ENCODE measurements at places on chromosomes 3 and 15. TPM values are rescaled to one million over a fixed set of nuclear protein-coding genes. Genes with fewer than 3 reads are reported as not detected.
A peak's percentile ranks its signal among the peaks of the same experiment; 100 is the strongest.

CCDC54 gene
- total RNA-seq = not detected

CHRD gene
- not detected for total RNA-seq

USP13 gene
- 10.5 TPM for total RNA-seq

UTS2B gene
- total RNA-seq = not detected

LRRN1 gene
- total RNA-seq = 1.4 TPM

ARHGAP11A gene
- total RNA-seq = 155 TPM

ERC2 gene
- not detected for total RNA-seq

- no peaks in the 10 kb centered on the region for H3K4me1 ChIP-seq
- no peak for DNase-seq
- H3K27me3 ChIP-seq = no peaks in the 10 kb centered on the region
- no peak overlapping the region for H3K27ac ChIP-seq
Observed at GRCh38 chr3:134471521-134472193, 14.1 kb downstream of the ANAPC13 start.

DNA sequence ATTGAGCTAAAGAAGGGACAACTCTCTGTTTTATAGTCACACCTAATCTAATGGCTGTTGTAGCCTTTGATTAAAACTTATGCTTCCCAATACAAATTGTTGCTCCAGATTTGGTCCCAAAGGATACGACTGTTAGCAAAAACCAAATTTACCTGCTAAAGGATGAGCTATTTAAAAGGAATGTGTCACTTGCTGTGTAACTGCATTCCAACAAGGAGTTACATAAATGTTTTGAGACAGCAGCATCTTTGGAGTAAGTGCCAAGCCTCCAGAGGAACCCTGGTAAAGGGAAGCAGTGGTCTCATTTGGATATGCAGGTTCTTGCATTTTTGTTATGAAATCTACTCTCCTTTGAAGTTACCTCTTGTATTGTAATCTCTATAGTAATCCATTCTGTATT is 233.3 kb downstream of the THSD4 start:
- no peaks in the 10 kb centered on the region for H3K36me3 ChIP-seq
- peaks cover 2% of the 10 kb centered on the region for H3K27me3 ChIP-seq
- H3K4me3 ChIP-seq = no peak overlapping the region
- H3K27ac ChIP-seq = no peak overlapping the region
- DNase-seq = no peak

DNA sequence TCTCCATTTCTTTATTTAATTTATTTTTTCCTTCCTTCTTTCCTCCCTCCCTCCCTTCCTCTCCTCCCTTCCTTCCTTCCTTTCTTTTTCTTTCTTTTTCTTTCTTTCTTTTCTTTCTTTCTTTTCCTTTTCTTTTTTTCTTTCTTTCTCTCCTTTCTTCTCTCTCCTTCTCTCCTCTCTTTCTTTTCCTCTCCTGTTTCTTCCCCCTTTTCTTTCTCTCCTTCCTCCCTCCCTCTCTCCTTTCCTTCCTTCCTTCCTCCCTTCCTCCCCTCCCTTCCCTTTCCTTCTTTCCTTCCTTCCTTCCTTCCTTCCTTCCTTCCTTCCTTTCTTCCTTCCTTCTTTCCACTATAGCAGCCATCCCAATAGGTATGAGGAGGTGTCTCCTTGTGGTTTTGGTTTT is 6.8 kb upstream of the PDIA5 start:
- no peaks in the 10 kb centered on the region for H3K36me3 ChIP-seq
- H3K27me3 ChIP-seq = peaks cover 19% of the 10 kb centered on the region
- no peak overlapping the region for H3K27ac ChIP-seq

- no peaks in the 10 kb centered on the region for H3K36me3 ChIP-seq
- H3K27ac ChIP-seq = no peak overlapping the region
- DNase-seq = no peak
- no peaks in the 10 kb centered on the region for H3K4me1 ChIP-seq
Observed at GRCh38 chr15:48579945-48580671, 65.4 kb downstream of the FBN1 start.

- H3K27me3 ChIP-seq = no peaks in the 10 kb centered on the region
- H3K27ac ChIP-seq = no peak overlapping the region
- H3K4me1 ChIP-seq = peaks cover 26% of the 10 kb centered on the region
Observed at GRCh38 chr3:88033079-88033478, 25.7 kb downstream of the CGGBP1 start.

DNA sequence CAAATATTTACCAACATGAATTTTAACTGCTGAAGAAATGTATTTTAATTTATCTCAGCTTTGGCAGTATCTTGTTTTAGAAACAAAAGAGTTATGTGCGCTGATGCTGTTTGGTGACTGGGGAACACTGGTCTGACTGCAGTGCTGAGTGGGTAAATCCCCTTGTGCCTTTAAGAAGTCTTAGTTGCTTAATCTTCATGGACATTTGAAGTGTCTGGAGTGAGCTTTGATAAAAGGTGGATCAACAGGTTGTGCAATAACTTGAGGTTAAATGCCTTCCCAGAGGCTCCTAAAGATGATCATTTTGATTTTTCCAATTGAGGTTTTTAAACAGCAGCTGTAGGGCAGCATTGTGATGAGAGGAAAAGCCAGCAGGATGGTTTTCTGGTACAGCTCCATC is 68.7 kb downstream of the TP63 start:
- H3K4me3 ChIP-seq = no peak overlapping the region
- no peaks in the 10 kb centered on the region for H3K4me1 ChIP-seq

DNA sequence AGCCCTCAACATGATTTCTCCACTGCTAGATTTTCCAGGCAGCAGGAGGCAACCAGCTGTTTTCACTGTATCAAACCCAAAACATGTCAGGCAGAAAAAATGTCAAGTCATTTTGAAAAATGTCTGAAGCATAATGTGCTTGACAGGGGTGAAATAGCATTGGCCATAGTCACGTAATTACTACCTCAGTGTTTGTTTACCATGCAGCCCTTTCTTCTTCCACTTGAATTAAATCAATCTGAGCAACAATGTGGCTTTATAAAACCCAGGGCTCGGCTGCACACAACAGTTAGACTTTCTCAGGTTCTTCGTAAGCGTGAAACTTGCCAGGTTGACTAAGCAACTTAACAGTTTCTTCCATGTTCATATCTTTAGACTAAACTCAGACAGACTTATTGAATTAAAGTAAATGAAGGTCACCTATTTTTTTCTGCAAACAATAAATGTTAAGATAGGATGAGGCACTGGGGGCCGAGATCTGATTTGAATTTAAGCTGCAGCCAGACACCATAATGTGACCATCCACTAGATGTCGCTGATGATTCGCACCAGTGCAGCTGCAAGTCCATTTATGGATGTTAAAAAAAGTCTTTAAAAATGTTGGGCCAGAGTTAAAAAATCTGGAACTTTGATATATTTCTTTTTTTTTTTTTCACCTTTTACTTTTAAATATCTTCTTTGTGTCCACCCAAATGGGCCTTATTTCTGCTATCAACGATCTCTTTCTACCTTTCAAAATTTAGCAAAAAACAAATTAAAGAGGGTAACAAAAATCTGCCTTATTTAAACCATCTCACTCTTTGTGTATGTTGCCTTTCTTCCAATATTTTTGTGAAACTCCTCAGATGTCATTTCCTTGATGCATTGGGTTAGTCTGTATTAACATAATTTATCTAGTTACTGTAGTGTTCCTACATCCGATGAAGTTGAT is 305.9 kb downstream of the CACNA2D3 start:
- no peaks in the 10 kb centered on the region for H3K27me3 ChIP-seq
- H3K4me1 ChIP-seq = no peaks in the 10 kb centered on the region
- H3K36me3 ChIP-seq = no peaks in the 10 kb centered on the region
- peak; percentile 62 for DNase-seq
- H3K4me3 ChIP-seq = no peak overlapping the region
- no peak overlapping the region for H3K27ac ChIP-seq

GRCh38 chr15:29063646-29064045 is 177.9 kb downstream of the APBA2 start:
- peaks cover 8% of the 10 kb centered on the region for H3K4me1 ChIP-seq
- H3K27me3 ChIP-seq = no peaks in the 10 kb centered on the region
- H3K36me3 ChIP-seq = no peaks in the 10 kb centered on the region
- DNase-seq = no peak

DNA sequence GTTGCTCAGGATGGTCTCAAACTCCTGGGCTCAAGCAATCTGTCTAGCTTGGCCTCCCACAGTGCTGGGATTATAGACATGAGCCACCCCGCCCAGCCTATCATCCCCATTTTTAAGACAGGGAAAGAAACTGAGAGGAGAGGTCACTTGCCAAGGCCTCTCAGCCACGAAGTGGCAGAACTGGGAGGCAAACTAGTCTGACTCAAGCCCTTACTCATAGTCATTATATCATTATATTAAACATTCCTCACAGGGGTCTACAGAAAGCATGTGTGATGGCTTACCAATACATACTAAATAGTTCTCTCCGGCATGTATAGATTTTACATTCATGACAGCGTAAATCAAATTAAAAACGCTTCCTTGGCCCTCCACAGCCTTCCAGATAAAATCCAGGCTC is 62.0 kb upstream of the ZBTB38 start:
- no peak overlapping the region for H3K4me3 ChIP-seq
- no peaks in the 10 kb centered on the region for H3K36me3 ChIP-seq
- no peak overlapping the region for H3K27ac ChIP-seq
- H3K4me1 ChIP-seq = peaks cover 63% of the 10 kb centered on the region

GRCh38 chr15:42059661-42060476 is 34.5 kb downstream of the PLA2G4D start:
- no peak overlapping the region for H3K4me3 ChIP-seq
- no peaks in the 10 kb centered on the region for H3K36me3 ChIP-seq
- DNase-seq = peak; percentile 79
- H3K4me1 ChIP-seq = peaks cover 14% of the 10 kb centered on the region
- H3K27me3 ChIP-seq = peaks cover 31% of the 10 kb centered on the region
- H3K27ac ChIP-seq = no peak overlapping the region

DNA sequence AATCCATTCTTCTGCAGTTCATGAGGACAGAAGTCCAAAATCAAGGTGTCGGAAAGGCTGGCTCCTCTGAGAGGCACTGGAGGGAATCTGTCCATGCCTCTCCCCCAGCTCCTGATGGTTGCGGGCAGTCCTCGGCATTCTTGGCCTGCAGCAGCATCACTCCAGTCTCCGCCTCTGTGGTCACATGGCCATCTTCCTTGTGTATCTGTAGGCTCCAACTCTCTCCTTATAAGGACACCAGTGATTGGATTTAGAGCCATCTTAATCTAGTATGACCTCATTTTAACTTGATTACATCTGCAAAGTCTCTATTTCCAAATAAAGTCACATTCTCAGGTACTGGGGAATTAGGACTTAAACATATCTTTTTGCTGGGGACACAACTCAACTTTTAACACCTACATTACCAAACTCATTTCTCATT is 56.0 kb upstream of the FLNB start:
- no peak for DNase-seq
- H3K4me1 ChIP-seq = peaks cover 4% of the 10 kb centered on the region
- no peaks in the 10 kb centered on the region for H3K27me3 ChIP-seq
- no peak overlapping the region for H3K27ac ChIP-seq

- no peaks in the 10 kb centered on the region for H3K36me3 ChIP-seq
- H3K27ac ChIP-seq = peak overlapping the region; percentile 41
- peaks cover 35% of the 10 kb centered on the region for H3K4me1 ChIP-seq
- peak overlapping the region; percentile 86 for H3K4me3 ChIP-seq
- peaks cover 36% of the 10 kb centered on the region for H3K27me3 ChIP-seq
- DNase-seq = peak; percentile 71
Observed at GRCh38 chr3:42501681-42502428, 588 bp upstream of the VIPR1 start.

- no peaks in the 10 kb centered on the region for H3K36me3 ChIP-seq
- no peak overlapping the region for H3K4me3 ChIP-seq
- no peaks in the 10 kb centered on the region for H3K4me1 ChIP-seq
- no peaks in the 10 kb centered on the region for H3K27me3 ChIP-seq
- H3K27ac ChIP-seq = no peak overlapping the region
- no peak for DNase-seq
Observed at GRCh38 chr15:93649691-93650235, 560.8 kb upstream of the RGMA start.

DNA sequence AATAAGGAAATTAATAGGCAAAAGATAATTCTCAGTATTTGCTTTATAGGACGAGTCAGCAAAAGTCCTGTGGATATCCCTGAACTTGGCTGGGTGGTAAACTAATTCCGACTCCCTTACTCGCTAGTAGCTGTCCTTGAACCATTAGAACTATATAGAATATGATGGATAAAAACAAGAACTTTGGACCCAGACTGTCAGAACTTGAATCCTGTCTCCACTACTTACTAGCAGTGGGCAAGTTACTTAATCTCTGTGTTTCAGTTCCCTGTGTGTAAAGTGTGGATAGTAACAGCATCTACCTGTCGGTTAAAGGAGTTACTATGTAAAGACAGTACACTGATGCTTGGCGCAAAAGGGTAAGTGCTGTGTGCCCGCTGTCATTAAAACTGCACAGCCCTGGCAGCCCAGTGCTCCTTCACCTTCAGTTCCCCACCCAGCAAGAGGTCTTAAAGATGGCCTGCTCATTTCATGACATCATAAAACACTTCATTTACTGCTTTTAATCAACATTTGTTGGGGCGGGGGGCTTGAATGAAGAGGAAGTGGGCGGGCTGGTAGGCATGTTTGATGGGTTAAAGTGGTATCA is 7.3 kb downstream of the TPM1 start:
- H3K27me3 ChIP-seq = peaks cover 36% of the 10 kb centered on the region
- H3K36me3 ChIP-seq = no peaks in the 10 kb centered on the region
- peak overlapping the region; percentile 83 for H3K4me3 ChIP-seq
- no peak for DNase-seq

GRCh38 chr3:3151513-3151912 is 24.8 kb downstream of the TRNT1 start:
- H3K4me3 ChIP-seq = no peak overlapping the region
- H3K4me1 ChIP-seq = peaks cover 4% of the 10 kb centered on the region
- peaks cover 69% of the 10 kb centered on the region for H3K36me3 ChIP-seq
- no peak for DNase-seq

DNA sequence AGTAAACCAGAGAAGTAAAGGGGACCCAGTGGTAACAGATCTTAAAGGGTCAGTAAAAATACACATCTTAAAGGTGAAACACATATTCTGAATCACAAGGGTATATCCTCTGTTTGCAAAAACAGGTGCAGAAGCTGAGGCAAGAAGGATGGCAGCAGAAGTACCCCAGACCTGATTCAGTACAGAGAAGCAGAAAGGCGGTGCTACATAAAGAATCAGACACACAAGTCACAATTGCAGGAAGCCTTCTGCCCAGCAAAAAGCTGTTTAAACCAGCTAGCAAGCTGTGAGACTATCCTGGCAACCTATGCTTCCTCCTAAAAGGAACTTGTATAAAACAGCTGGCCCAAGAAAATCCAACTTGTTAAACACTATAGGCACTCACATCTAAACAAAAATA is 49.4 kb downstream of the ZNF280D start:
- H3K4me3 ChIP-seq = no peak overlapping the region
- H3K27me3 ChIP-seq = no peaks in the 10 kb centered on the region
- peaks cover 2% of the 10 kb centered on the region for H3K36me3 ChIP-seq
- H3K27ac ChIP-seq = no peak overlapping the region

Data from activated CD8-positive, alpha-beta T cell treated with anti-CD3 and anti-CD28 coated beads, Interleukin-2, amount 10 ng/mL, durations not matched to agents 7 days and 5 days (primary cell).